ENCODE measurements at places on chromosomes 7 and 10.

DNA sequence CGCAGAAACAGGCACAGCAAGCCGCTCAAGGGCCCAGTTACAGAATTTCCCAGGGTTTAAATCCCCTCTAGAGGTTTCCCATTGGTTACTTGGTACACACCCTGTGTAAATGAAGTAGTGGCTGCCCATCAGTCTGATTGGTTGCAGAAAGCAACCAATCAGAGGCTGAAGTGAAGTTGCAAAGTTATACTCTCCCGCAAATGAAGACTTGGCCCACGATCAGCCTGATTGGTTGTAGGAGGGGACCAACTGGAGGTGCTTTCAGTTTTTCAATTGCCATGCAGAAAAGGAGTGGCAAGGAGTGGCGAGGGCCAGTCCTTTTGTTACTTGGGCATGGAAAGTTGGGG is 909.2 kb upstream of the AUTS2 start:
- DNase-seq, result no peak

- no peak for DNase-seq
Measured at GRCh38 chr10:93837822-93838221, 56.0 kb upstream of the SLC35G1 start.

DNA sequence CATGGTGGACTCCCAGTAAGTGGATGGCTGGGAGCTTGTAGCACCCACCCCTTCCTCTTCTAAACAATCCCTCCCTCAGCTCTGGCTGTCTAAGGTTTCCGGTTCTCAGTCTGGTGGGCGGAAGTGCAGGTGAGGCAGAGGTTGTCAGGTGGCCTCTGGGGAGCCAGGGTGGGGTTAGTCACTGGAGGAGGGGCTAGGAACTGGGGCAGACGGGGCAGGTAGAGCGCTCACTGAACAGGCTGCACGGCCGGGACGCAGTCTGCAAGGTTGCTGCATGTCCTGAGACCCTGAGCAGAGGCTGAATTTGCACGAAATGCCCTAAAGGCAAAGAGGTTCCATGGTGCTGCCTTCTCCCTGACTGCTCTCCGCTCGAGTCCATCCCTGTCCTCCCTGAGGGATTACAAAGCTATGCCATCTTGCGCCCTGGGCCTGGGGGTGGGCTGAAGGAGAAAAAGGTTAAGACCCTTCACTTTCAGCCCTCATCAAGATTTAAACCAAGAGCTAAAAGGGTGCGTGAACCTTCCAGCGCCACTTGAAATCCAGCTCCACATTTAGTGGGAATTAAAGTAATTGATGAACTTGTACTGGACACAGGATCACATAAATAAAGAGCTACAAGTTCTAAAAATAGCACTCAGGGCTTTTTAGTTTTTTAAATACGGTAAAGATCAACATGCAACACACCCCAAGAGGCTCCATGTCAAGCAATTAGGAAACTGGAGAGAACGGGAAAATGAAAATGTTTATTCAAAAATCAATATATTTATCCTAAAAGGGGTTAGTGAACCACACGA is 62.3 kb upstream of the CTBP2 start:
- no peak for DNase-seq

DNA sequence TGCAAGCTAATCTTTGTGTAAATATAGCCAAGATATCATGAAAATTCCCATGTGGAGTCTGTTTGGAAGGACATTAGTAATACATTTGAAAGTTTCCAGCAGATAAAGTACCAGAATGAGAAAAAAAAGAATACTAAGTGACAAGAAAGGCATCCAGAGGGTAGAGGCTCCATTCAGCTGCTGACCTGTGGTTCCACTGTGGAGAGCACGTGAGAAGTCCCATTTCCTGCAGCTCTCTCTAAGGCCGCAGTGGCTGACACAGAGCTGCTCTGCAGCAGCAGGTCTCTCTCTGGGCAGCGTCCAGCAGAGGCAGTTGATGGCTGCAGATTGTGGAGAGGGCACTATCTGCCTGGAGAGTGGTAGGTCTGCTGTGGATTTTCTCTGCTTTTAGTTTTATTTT is 100.1 kb upstream of the TMEM72 start:
- DNase-seq, result no peak

DNA sequence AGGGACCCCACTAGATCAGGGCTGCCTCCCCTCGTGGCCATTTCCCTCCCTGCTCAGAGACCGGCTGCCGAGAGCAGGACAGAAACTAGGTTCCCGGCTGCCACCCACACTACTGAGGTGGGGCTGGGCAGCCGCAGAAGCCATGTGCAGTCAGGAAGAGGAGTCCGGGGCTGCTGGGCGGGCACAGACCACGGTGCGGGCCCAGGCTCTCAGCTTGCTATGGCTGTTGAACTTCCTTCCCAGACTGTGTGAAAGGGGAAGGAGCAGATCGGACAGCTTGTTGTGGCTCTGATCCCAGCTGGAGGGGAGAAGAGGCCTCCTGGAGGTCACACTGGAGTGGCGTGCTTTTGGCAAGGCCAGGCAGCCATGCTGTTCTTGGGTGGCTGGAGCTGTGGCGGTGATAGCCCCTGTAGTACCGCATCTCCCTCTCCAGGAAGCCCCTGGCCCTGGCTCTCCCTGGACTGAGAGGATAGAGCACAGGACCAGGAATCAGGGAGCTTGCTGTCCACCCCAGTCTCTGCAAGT is 56.8 kb downstream of the HK1 start:
- DNase-seq, result peak; percentile 83

GRCh38 chr10:84659027-84659426 is 330.6 kb downstream of the CCSER2 start:
- DNase-seq, result no peak

GRCh38 chr7:26404189-26404996 is 112.7 kb downstream of the SNX10 start:
- DNase-seq, result no peak

DNA sequence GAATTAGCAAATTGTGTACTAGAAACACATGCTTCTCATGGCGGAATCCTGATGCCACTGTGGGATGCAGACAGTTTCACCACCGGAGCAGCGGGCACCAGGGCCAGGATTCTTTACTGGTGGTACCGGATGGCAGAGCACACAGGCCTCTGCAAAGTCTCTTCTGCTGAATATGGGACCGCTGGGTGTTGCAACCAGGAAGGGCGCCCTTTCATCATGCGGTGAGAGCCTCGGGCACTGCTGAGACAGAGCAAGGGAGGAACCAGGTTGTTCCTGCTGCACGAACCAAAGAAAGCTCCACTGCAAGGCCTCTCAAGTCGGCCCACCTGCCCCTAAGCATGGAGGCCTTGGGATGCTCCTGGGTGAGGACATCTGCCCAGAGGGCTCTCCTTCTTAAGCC is 57.0 kb upstream of the NMT2 start:
- DNase-seq, result no peak
